Testis (tissue), 5 donors: ENCODE measurements at places on chromosomes 6 and 20. TPM values are rescaled to one million over a fixed set of nuclear protein-coding genes. Genes with fewer than 3 reads are reported as not detected.

GRCh38 chr20:55139173-55139765, 663.9 kb downstream of the DOK5 start:
- DNase-seq, result no peak
- H3K27me3 ChIP-seq, result no peaks in the 10 kb centered on the region
- no peaks in the 10 kb centered on the region for H3K4me1 ChIP-seq
- no peak overlapping the region for H3K4me3 ChIP-seq
- H3K36me3 ChIP-seq, result no peaks in the 10 kb centered on the region

DNA sequence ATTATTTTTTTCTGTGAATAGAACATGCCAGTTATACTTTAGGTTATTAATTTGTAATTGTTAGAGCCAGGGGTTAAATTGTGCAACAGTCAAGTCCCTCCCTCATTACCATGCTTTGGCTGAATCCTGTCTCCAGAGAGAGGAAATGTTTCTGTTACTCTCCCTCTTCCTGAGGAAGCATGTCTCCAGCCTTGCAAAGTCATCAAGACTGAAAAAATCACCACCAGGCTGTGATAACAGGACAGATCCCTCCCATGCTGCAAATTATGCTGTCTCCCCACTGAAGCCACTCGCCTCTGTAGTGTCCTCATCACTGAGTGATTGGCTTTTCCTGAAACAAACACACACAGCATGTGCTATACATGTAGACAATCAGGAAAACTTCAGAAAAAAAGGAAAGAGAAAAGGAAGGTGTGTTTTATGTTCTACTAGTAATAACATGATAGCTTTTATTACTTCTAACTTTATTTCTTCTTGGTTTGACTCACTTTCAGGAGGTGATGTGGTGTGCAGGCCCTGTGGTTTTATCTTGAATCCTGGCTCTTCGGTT, 290.0 kb upstream of the JAG1 start:
- no peak for DNase-seq
- peaks cover 4% of the 10 kb centered on the region for H3K4me1 ChIP-seq
- H3K27me3 ChIP-seq, result no peaks in the 10 kb centered on the region
- no peaks in the 10 kb centered on the region for H3K36me3 ChIP-seq
- no peak overlapping the region for H3K27ac ChIP-seq

DNA sequence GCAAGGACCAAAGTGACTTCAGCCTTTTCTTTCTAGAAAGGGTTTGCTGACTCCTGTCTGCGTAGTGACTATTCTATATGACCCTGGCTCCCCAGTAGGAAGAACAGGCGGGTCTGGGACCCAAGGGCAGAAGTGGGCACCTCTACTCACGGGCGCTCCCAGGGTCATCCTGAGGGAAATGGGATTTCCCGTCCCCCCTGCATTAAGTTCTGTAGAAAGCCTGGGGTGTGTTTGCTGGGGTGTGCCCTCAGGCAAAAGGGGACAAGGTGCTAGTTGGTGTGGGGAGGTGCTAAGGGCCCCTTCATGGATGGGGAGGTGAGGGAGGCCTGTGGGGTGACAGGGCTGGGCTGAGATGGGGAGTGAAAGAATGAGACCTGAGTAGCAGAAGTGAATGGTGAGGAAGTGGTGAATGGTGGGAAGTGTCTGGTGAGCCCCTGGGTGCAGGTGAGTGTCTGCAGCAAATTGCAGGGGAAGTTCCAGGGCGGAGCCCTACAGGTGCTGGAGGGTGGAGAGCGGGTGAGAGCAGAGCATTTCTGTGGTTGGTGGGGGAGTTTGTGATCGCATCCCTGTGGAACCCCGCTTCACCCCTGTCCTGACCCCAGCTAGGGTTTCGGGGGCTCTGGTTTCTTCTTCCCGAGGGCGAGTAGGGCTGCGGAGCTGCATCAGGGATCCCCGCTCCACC, 21.1 kb downstream of the RAET1L start:
- no peak for DNase-seq
- no peaks in the 10 kb centered on the region for H3K27me3 ChIP-seq
- H3K4me1 ChIP-seq, result peaks cover 7% of the 10 kb centered on the region

- no peak for DNase-seq
- H3K27ac ChIP-seq, result no peak overlapping the region
- H3K36me3 ChIP-seq, result no peaks in the 10 kb centered on the region
- H3K27me3 ChIP-seq, result no peaks in the 10 kb centered on the region
These were observed 10.9 kb upstream of the F13A1 start for GRCh38 chr6:6331393-6331792.

DNA sequence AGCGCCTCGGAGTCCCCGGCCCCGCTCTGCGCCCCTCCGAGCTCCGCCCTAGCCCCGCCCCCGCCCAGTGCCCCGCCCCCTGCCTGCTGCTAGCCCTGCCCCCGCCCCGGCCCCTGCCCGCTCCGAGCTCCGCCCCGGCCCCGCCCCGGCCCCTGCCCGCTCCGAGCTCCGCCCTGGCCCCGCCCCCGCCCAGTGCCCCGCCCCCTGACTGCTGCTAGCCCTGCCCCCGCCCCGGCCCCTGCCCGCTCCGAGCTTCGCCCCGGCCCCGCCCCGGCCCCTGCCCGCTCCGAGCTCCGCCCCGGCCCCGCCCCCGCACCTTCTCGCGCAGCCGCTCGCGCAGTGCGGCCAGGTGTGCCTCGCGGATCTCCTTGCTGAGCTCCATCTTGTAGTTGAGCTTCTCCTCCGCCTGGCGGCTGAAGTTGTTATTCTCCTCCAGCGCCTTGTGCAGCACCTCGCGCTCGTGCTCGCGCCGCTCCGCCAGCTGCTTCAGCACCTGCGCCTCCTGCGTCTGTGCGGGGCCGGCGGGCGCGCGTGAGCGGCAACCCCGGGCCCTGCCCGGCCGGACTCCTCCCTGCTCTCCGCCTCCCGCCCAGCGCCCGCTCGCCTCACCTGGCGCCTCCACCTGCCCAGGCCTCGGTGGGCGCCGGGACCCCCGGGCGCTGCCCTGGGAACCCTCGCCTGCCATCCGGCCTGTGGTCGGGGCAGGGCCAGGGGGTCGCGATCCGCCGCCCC, 11.3 kb downstream of the STMN3 start:
- H3K4me1 ChIP-seq, result no peaks in the 10 kb centered on the region
- no peaks in the 10 kb centered on the region for H3K27me3 ChIP-seq
- peak overlapping the region; percentile 83 for H3K27ac ChIP-seq
- no peaks in the 10 kb centered on the region for H3K36me3 ChIP-seq

DNA sequence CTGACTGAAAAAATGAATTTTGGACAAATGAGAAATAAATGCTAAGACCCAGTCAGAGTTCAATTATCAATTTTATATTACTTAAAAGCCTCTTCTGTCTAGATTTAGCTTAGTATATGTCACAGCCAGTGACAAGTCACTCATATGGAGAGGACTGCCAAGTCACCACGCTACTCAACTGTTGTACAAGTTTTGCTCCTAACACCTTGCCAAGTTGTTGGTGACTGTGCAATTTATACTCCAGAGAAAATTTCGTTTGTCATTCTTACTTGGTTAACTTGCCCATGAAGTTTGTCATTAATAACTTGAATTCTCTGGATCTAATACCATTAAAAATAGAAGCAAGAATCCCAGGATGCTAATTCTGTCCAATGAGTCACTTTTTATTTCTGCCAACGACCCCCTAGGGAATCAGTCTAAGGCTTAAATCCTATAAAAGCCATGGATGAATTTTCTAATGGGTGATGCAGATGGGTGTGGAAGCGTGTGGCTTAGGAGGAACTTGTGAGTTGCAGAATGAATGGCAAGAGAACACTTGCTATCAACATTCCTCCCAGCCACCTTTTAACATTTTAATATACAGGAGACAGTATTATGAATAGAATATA, 30.4 kb upstream of the FBXO30 start:
- no peak overlapping the region for H3K27ac ChIP-seq
- H3K4me1 ChIP-seq, result peaks cover 8% of the 10 kb centered on the region
- H3K27me3 ChIP-seq, result no peaks in the 10 kb centered on the region
- DNase-seq, result no peak
- H3K36me3 ChIP-seq, result no peaks in the 10 kb centered on the region

GRCh38 chr6:3847521-3847920, 1.7 kb upstream of the FAM50B start:
- no peaks in the 10 kb centered on the region for H3K27me3 ChIP-seq
- H3K4me1 ChIP-seq, result peaks cover 4% of the 10 kb centered on the region
- no peak overlapping the region for H3K4me3 ChIP-seq
- DNase-seq, result no peak

- H3K4me1 ChIP-seq, result peaks cover 32% of the 10 kb centered on the region
- no peaks in the 10 kb centered on the region for H3K27me3 ChIP-seq
- no peak for DNase-seq
- H3K4me3 ChIP-seq, result no peak overlapping the region
These were observed 113.0 kb downstream of the PLEKHG1 start for GRCh38 chr6:150712505-150713252.

DNA sequence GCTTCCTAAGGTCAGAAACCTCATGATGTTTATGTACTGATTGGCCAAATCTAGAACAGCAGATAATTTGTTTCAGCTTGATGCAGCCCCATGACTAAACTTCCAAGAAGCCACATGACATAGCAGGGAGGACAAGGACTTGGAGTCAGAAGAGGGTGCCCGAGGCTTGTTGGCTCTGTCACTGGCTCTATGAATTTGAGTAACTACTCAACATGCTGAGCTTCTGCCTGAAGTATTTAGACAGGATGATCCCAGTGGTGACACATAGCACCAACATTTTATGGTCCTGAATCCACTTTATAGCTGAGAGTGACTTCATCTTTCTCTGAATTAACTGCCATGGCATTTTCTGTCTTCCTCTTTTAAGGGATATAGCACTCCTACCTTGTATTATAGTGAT, 13.5 kb upstream of the TBX18 start:
- H3K27me3 ChIP-seq, result no peaks in the 10 kb centered on the region
- H3K4me1 ChIP-seq, result peaks cover 4% of the 10 kb centered on the region
- no peak overlapping the region for H3K27ac ChIP-seq
- DNase-seq, result no peak
- no peak overlapping the region for H3K4me3 ChIP-seq

DNA sequence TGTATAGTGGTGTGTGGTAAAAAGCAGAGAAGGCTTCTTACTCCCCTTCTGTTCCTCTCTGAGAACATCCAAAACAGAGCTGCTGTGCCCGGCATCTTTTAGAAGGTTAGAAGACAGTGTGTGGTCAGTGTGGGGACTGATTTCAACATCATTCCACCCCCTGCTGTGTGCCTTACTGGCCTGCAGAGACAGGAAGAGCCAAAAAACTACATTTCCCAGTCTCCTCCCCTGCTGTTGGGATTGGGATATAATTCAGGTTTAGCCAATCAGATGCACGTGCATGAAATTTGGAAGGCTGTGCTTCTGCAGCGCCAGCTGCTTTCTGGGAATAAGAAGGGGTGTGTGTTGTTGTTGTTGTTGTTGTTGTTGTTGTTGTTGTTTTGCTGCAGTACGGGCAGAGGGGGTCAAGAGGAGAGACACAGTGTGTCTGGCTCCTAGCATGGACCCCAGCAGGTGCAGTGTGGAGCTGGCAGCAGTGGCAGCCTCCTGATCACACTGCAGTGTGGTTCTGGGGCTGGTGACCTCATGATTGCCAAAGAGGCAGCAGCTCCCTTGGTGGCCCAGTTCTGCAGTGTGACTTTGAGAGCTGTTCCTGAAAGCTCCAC, 74.7 kb downstream of the MRPL14 start:
- H3K27ac ChIP-seq, result no peak overlapping the region
- H3K36me3 ChIP-seq, result no peaks in the 10 kb centered on the region
- H3K4me3 ChIP-seq, result no peak overlapping the region
- no peak for DNase-seq
- peaks cover 6% of the 10 kb centered on the region for H3K4me1 ChIP-seq

GRCh38 chr6:152874846-152875568, 107.8 kb downstream of the FBXO5 start:
- no peak overlapping the region for H3K27ac ChIP-seq
- H3K4me1 ChIP-seq, result no peaks in the 10 kb centered on the region
- no peaks in the 10 kb centered on the region for H3K27me3 ChIP-seq

DNA sequence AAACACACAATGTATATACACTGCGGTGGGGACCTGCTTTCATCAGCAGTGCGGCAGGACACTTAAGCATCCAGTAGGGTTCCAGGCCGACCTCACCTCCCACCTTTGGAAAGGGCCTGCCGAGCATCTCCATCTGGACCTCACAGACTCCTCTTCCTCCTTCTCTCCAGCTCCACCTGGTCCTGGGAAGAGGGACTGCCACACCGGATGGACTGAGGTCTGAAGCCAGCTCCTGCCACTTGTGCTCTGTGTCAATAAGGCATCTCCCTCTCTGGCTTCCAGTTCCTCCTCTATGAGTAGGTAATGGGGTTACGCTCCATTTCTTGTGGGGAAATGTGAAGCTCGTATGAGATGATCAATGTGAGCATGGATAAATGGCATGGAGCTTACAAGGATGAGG, 19.1 kb upstream of the NNAT start:
- H3K4me3 ChIP-seq, result no peak overlapping the region
- H3K27ac ChIP-seq, result no peak overlapping the region
- H3K36me3 ChIP-seq, result no peaks in the 10 kb centered on the region

GRCh38 chr20:31974951-31975487, 7.1 kb downstream of the XKR7 start:
- no peak overlapping the region for H3K4me3 ChIP-seq
- H3K27me3 ChIP-seq, result no peaks in the 10 kb centered on the region
- H3K36me3 ChIP-seq, result no peaks in the 10 kb centered on the region
- H3K27ac ChIP-seq, result no peak overlapping the region

- H3K27me3 ChIP-seq, result no peaks in the 10 kb centered on the region
- H3K4me1 ChIP-seq, result peaks cover 8% of the 10 kb centered on the region
- DNase-seq, result no peak
These were observed 4.1 kb downstream of the TRPC4AP start for GRCh38 chr20:35088231-35089145.

DNA sequence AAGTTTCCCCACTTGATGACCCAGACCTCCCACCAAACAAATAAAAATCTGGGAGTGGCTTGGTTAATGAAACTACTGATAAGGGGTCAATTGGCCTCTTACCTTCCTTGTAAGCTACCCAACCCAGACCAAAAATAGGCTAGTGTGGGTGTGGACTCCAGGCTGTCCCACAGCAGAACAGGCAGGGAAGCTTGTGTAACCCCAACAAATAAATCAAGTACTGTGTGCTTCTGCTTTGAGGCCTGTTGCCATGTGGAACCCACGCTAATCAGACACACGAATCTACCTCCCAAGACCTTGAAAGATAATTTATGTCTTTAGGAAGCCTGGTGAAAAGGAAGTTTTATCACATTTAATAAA, 33.7 kb upstream of the PAQR8 start:
- H3K4me3 ChIP-seq, result no peak overlapping the region
- no peaks in the 10 kb centered on the region for H3K36me3 ChIP-seq
- H3K4me1 ChIP-seq, result peaks cover 7% of the 10 kb centered on the region
- DNase-seq, result no peak

GRCh38 chr20:46408281-46408731, 1.9 kb upstream of the ELMO2 start:
- H3K27me3 ChIP-seq, result no peaks in the 10 kb centered on the region
- no peak for DNase-seq
- H3K27ac ChIP-seq, result no peak overlapping the region
- H3K4me3 ChIP-seq, result no peak overlapping the region

- no peaks in the 10 kb centered on the region for H3K36me3 ChIP-seq
- no peaks in the 10 kb centered on the region for H3K27me3 ChIP-seq
- H3K4me1 ChIP-seq, result no peaks in the 10 kb centered on the region
These were observed 207.5 kb downstream of the MANEA start for GRCh38 chr6:95784869-95785268.

LTB gene
- total RNA-seq, result not detected

BCAS4 gene
- 10.8 TPM for total RNA-seq

IMPG1 gene
- 0.08 TPM for total RNA-seq

WFDC10B gene
- 1.2 TPM for total RNA-seq

MUC21 gene
- total RNA-seq, result not detected

PKIB gene
- 3.3 TPM for total RNA-seq

HAO1 gene
- 0.16 TPM for total RNA-seq

PPP1R14C gene
- 22.4 TPM for total RNA-seq
